ENCODE measurements at places on chromosomes 12 and 14.

DNA sequence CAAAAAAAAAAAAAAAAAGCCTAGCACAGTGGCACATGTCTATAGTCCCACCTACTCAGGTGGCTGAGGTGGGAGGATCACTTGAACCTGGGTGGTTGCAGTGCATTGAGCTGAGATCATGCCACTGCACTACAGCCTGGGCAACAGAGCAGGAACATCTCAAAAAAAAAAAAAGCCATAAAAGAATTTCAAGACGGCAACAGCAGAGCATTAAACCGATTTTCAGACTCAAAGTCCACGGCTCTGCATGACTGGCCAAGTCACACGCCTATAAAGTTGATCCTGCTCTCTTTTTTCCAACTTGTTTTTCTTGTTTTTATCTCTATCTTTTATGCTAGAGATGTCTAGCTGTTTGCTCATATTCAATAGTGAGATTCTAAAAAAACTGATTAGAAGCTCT, 45.3 kb downstream of the FBXO34 start:
- no peak for DNase-seq

- DNase-seq, result no peak
These were observed 198.6 kb upstream of the DIO3 start for GRCh38 chr14:101362529-101363260.

DNA sequence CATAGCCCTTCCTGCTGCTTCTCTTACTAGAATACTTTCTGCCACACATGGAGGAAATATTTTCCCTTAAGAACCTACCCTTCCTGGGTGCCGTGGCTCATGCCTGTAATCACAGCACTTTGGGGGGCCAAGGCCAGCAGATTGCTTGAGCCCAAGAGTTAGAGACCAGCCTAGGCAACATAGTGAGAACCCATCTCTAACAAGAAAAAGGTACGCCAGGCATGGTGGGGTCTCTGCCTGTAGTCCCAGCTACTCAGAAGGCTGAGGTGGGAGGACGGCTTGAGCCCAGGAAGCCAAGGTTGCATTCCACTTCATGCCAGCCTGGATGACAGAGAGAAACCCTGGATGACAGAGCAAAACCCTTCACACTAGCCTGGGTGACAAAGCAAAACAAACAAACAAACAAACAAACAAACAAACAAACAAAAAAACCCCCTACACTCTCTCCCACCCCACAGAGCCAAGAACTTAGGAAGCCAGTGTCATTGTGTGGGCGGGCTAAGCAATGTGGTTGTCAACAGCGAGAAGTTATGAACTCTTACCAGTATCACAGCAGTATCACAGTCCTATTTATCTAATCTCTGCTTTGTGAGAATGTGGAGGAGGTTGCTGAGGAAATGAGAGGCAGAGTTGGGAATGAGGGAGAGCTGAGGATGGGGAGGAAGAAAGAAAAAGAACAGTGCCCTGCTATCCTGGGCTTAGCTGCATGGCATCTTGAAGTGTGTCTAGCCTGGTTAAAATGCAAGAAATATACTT, 53.8 kb upstream of the CLEC14A start:
- no peak for DNase-seq

DNA sequence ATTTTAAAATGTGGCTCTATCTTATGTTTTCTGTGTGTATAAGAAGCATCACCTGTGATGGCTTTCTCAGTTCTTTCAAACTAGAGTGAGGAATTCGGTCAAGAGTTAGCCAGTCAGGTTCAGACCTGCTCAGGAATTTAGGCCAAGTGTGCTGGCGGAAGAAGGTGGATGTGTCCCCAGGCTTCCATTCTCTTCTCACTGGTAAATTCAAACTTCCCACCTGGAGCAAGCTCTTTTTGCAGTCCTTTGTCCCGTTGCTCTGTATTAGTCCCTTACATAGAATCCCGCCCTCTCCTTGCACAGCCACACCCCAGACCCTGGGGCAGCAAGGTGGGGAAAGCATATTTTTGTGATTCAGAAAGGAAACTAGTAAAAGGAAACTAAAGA, 124.7 kb upstream of the PWP1 start:
- no peak for DNase-seq

GRCh38 chr14:61562321-61563161, 132.8 kb upstream of the HIF1A start:
- DNase-seq, result peak; percentile 40

- no peak for DNase-seq
These were observed 96.2 kb downstream of the FIGNL2 start for GRCh38 chr12:51752234-51752889.

DNA sequence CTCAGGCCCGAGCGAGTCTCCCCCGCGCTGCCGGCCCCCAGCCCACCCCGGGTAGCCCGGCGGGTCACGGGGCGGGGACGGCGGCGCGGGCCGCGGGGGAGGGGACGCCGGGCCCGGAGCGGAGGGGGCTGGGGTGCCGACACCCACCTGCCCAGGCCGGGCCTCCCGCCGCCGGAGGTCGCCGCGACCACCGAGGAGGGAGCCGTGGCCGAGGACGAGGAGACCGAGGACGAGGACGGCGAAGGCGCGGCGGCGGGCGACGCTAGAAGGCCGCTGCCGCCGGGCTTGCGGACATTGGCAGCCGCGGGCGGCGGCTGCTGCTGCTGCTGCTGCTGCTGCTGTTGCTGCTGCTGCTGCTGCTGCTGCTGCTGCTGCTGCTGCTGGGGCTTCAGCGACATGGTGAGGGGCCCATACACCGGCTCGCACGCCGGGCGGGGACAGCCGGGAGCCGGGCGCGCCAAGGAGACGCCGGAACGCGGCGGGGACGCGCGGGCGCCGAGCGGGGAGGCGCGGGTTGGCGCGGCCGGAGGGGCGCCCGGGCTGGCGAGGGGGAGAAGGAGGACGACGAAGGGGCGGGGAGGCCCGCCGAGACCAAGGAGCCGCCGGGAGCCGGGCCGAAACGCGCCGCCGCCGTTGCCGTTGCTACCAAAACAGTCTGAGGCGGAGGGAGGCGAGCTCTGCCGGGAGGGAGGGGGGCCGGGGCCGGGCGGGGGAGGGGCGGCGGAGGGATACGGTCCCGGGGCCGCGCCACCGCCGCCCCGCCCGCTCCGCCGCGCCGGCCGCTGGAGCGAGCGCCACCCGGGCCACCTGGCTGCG, at the start of gene ATXN2:
ATXN2 (minus strand) TSS at position 679 of the 816 bp plus-strand sequence; CDS start at position 398, 281 bp downstream.
- peak; percentile 61 for DNase-seq

- no peak for DNase-seq
These were observed 876.0 kb downstream of the RPS29 start for GRCh38 chr14:48710133-48710532.

- no peak for DNase-seq
These were observed 66.6 kb downstream of the KDM2B start for GRCh38 chr12:121514184-121514742.

DNA sequence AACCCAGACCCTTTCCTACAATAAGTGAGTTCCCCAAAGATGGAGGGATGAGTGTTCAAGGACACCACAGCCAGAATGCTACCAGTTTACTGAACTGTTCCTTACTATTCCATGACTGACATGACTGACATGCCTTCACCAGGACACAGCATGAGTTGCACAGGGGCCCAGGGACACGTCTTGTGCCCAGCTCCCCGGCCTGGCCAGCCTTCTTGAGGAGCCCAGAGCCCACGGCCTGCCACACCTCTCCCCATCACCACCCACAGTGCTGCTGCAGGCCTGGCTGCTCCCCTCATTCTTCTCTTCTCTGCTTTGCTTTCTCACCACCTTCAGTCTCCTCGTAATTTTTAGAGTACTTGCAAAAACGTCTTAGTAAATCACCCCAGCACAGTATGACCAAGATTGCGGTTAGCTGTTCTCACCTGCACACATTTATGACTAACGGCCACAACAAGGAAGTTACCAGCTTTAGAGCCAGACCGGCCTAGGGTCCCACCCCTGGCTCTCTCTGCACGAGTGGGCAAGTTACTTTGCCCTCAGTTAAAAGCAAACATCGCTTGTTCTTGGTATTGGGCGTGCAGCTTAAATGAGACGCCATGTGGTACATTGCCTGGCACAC, 18.5 kb downstream of the PPP2R5E start:
- no peak for DNase-seq

DNA sequence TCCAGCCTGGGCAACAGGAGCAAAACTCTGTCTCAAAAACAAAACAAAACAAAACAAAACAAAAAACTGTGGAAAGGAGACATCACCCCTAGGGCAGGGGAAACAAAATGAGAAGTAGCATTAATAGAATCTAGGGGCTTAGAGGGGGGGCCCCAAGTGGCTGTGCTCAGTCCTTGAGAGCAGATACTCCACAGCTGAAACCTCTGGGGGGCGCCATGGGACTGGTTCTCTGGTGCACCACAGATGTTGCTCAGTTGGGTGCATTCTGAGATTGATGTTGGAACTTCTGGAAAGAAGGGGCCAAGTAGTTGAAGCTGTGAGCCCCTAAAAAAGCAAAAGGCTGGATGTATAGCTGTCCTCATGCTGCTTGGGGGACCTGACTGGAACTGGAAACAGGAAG, 11.8 kb upstream of the SYNE2 start:
- no peak for DNase-seq

DNA sequence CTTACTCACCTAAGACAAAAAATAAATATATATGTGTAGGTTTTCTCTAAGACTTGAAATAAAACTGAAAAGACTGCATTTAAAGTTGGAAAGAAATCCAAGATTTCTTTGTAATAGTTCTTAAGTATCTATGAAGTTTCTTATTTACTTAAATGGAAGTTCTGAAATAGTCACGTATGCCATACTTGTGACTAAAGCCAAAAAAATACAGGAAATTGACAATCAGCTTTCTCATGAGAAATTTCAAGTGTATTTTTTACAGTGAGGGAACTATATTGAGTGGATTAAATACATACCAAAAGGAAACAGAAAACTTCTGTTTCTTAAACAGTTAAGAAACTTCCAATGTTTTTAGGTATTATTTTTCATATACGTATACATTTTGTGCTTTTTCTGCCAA, 188.1 kb downstream of the DPY19L2 start:
- DNase-seq, result no peak

DNA sequence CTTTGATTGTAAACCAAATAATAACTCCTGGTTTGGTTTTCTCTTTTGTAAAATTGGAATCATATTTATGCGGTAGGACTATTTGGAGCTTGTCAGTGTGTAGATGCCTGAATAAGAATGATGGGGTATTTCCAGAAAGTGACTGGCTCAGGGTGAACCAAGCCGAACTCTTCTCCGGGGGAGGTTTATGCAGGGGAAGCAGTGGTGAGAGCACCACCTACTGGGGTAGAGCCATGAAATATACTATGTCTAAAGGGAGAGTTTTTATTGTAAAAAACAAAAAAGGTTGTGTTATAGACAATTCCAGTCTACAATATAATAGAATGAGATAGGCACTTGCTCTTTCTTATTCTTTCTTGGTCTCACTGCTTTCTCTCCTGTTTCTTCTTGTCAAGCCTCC, 222.9 kb upstream of the SLC16A7 start:
- no peak for DNase-seq

GRCh38 chr14:26323869-26324268, 274.0 kb downstream of the NOVA1 start:
- DNase-seq, result no peak

- no peak for DNase-seq
These were observed 46.0 kb downstream of the SMIM41 start for GRCh38 chr12:52125476-52125900.

GRCh38 chr12:107822356-107822755, 47.9 kb downstream of the ASCL4 start:
- DNase-seq, result no peak
